Activated CD8-positive, alpha-beta memory T cell treated with anti-CD3 and anti-CD28 coated beads for 4 hours (primary cell): ENCODE measurements at places on chromosomes 5 and 9.

GRCh38 chr5:95842854-95843544 lies 20.5 kb upstream of the GLRX start:
- DNase-seq = peak; percentile 27

GRCh38 chr9:33320568-33321261 lies 30.4 kb downstream of the NFX1 start:
- DNase-seq = no peak

DNA sequence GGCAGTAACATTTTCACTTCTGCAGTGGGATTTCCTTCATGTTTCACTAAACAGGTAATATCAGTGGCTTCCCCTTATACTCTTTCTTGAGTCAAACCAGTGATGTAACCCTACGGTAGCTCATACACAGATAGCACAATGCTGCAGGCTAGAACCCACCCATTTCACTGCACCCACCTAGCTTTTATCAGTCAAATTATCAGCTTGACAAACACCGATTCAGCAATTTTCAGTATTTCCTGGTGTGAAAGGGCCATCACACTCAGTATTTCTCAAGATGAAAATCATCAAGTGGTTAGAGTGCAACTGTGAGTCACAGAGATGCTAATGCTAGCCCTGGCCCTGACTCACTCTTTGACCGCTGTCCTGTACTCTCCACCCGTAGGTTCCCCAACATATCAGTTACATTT lies 242.3 kb upstream of the PTGER4 start:
- DNase-seq = no peak

- DNase-seq = no peak
These were observed 38.5 kb upstream of the SLC44A1 start for GRCh38 chr9:105205787-105206495.

- no peak for DNase-seq
These were observed 713.6 kb downstream of the TLE4 start for GRCh38 chr9:80285326-80285725.

GRCh38 chr9:109996936-109997580 lies 210.9 kb downstream of the C9orf152 start:
- DNase-seq = no peak

GRCh38 chr5:103465891-103466290 lies 96.7 kb downstream of the NUDT12 start:
- no peak for DNase-seq

GRCh38 chr5:107779437-107779836 lies 108.7 kb upstream of the EFNA5 start:
- no peak for DNase-seq

DNA sequence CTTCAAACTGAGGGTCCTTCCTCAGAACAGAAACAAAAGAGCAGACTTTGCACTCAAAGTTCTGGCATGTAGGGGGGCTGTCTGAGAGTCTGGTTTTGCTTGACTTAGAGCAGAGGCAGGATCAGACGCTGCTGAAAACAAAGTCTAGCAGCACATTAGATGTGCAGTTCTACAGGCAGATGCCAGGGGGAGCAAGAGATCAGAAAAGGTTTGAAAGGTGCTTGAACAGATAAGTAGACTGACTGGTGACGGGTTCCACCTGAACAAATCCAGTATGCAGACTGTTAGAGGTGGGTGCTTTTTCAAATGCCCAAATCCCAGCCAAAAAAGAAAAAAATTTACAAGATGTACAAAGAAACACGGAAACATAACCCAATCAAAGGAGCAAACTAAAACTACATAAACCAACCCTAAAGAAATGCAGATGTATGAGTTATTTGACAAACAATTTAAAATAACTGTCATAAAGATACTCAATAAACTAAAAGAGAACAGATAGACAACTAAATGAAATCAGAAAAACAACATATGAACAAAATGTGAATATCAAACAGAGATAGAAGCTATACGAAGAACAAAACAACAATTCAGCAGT lies 194.7 kb upstream of the FREM1 start:
- no peak for DNase-seq

DNA sequence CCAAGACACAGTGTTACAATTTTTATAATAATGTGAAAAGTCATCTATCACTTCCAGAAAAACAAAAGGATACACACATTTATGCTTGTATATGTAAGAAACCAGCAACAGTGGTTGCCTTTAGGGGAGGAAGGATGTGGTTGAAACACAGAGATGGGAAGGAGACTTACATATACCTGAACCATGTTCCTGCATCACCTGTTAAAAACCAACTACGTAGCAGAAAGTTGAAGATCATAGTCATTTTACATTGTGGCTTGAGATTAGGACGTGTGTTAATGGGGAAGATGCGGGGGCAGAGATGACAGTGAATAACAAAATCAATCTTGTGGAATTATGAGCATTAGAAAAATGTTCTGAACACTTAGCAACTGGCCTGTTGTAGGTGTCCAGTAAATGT lies 307.3 kb downstream of the MLLT3 start:
- DNase-seq = no peak

GRCh38 chr9:127074561-127075548 lies 47.6 kb downstream of the ANGPTL2 start:
- no peak for DNase-seq

DNA sequence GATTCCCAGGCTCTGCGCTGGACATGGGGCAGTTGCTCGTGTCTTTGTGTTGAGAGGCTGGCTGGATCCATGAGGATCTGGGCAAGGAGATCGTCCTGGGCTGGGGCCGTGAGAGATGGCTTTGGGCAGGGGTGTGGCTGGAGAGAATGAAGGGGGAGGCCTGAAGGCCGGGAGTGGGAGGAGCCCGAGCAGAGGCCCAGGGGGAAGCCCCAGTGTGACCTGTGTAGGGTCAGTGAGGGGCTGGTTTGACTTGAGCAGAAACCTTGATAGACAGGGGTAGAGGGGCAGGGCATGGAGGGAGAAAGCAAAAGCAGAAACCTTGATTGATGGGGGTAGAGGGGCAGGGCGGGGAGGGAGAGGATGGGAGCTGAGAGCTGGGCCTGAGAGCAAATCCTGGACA lies 54.4 kb upstream of the ASS1 start:
- no peak for DNase-seq

- no peak for DNase-seq
These were observed 247.0 kb downstream of the AOPEP start for GRCh38 chr9:94973451-94973941.

GRCh38 chr9:129665389-129665775 lies at the start of gene PRRX2:
TSS of gene PRRX2 (plus strand) at chr9:129665647. CDS start at chr9:129665868, 221 bp downstream.
- no peak for DNase-seq

DNA sequence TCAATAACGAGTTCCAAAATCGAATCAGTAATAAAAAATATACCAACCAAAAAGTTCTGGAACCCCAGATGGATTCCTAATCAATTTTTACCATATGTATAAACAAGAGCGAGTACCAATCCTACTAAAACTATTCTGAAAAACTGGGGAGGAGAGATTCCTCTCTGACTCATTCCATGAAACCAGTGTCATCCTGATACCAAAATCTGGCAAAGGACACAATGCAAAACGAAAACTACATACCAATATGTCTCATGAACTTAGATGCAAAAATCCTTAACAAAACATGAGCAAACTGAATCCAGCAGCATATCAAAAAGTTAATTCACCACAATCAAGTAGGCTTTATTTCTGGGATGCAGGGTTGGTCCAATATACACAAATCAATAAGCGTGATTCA lies 30.5 kb upstream of the MACIR start:
- no peak for DNase-seq

DNA sequence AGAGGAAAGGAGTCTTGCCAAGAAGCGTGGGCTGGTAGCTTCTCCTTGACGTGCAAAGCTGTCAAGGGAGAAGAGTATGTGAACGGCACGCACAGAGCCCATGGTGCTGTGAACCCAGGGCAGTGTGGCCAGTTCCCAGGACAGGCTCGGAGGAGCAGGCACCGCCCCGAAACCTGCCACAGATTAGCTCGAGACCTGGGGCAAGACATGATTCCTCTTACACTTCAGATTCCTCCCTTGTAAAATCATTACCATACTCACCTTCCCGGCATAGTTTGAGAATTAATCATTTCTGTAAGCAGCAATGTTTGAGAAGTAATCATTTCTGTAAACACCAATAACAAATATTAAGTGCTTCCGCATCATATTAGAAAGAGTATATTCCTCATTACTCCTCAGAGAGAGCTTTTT lies 19.9 kb downstream of the GOLM1 start:
- no peak for DNase-seq

DNA sequence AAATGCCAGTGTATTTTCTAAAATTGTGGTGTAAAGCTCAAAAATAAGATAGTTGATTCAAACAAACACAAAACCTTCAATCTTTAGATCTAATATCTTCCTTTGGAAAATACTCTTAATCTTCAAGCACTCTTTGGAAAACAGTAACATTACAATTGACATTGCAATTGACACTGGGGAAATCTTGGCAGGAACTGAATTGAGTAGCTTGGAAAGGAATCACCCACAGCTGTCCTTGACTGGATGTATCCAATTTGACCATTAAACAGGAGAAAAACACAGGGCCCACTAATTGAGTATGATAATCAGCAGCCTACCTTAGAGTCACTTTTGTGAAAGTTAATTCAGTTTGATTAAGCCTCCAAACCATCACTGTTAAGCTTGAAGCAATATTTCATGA lies 776.7 kb downstream of the DTWD2 start:
- no peak for DNase-seq

GRCh38 chr5:42454216-42454995 lies 31.2 kb downstream of the GHR start:
- no peak for DNase-seq

DNA sequence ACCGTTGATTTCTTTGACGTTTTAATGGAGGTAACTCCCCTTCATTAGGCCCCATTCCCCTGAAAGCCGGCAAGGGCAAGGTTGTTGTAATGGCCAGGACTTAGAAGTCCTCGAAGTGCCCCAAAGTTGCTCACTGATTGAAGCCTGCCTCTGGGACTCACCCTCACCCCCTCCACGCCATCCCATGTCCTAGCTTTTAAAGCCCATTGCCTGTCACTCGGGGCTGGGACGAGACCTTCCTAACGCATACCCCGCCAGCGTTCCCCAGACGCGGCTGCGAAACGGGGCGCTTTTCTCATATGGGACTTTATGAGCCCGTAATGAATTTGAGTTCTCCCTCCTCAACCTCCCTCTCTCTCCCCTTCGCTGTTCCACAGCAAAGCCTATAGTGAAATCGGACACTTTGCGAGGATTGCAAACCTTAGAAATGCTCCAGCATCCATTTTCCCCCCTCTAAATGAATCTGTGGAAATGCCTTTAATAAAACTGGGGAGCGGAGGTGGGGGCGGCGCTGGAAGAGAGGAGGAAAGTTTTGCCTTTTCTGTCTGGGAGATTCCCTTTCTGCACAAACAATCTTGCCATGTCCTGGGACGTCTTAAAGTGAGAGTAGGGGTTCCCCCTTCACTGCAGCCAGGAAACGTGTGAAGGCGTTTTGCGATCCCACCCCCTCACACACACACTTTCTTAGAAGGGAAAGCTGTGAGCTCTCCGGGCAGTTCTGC lies 1.5 kb downstream of the PAPPA start:
- no peak for DNase-seq

GRCh38 chr5:52607227-52607824 lies 180.4 kb upstream of the ITGA1 start:
- DNase-seq = no peak

- DNase-seq = no peak
These were observed 102.3 kb downstream of the ZNF608 start for GRCh38 chr5:124644138-124644537.

- no peak for DNase-seq
These were observed 102.3 kb upstream of the MAP3K1 start for GRCh38 chr5:56712895-56713591.

DNA sequence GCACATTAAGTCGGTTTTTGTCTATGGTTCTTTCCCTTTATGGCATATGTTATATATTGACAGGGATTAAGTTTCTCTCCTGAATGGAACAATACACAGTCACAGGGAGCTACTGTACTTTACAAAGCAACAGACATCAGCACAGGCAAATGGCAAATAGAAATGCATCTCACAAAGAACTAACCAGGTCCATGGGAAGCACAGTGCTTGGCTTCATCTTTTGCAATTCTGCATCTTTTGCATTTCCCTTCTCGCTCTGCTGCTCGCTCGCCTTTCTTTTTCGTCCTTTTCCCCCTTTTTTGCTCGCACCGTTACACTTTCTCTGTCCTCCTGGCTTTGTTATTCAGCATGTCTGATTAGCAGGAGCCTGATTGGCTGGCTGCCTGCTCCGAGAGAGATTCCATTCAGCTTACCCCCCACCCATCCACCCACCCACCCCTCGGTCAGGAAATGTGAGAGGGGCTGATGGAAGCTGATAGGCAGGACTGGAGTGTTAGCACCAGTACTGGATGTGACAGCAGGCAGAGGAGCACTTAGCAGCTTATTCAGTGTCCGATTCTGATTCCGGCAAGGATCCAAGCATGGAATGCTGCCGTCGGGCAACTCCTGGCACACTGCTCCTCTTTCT lies at the start of gene ADAMTSL1:
ADAMTSL1 (plus strand) TSS at position 502 of the 628 bp plus-strand sequence; CDS start at position 582, 80 bp downstream.
- no peak for DNase-seq

DNA sequence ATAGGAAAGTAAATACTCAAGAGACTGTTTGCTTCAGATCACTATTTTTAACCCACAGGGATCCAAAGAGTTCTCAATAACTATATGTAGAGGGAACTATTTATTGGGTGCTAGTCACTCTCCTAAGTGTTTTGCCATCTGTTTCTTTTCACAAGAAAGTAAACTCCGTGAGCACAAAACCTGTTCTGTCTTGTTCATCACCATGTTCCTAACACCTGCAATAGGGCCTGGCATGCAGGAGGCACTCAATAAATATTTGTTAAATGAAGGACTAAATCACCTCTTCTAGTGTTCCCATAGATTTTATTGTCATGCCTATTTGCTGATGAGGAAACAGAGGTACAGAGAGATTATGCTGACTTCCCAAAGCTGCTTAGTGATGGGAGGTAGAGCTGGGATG lies 118.2 kb downstream of the VCAN start:
- no peak for DNase-seq

DNA sequence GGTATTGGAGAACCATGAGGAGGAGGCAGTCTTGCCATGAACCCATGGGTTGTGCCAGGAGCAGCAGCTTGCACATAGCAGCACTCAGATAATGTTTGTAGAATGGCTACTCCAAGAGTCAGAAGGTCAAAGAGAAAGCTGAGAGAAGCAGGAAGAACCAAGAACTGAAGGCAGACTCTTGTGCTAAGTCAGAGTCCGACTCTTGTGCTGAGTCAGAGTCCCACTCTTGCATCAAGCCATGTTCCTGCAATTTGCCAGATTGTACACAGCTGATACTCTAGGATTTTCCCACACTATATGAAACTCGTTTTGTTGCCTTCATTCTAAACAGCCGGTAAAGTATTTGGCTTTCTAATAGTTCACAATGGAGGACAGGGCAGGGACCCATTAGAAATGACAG lies 26.2 kb upstream of the HSPA9 start:
- DNase-seq = no peak

- no peak for DNase-seq
These were observed 6.2 kb downstream of the SEMA4D start for GRCh38 chr9:89491694-89492093.

GRCh38 chr5:77569409-77569808 lies 69.1 kb downstream of the OTP start:
- no peak for DNase-seq
